OCI-LY7 (cell line): ENCODE measurements at places on chromosomes 7 and 10. TPM values are rescaled to one million over a fixed set of nuclear protein-coding genes. Genes with fewer than 3 reads are reported as not detected.

DNA sequence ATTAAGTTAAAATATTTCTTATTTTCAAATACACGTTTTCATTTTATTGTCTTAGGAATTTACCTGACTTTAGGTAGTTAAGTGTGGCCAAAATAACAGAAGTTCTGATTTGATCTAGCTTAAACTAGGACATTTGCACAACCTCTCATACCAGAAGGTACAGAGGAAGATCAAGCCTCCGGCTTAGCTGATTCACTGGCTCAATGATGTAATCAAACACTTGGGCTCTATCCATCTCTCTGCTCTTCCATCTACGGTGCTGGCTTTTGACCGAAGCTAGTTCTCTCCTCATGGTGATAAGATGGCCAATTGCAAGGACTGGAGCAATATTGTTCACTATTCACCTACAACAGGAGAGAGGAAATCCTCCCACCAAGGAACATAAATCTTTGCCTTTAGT, 12.2 kb upstream of the HYCC1 start:
- DNase-seq: no peak

GRCh38 chr10:118729641-118730258, 25.0 kb downstream of the CACUL1 start:
- peak; percentile 63 for DNase-seq

DNA sequence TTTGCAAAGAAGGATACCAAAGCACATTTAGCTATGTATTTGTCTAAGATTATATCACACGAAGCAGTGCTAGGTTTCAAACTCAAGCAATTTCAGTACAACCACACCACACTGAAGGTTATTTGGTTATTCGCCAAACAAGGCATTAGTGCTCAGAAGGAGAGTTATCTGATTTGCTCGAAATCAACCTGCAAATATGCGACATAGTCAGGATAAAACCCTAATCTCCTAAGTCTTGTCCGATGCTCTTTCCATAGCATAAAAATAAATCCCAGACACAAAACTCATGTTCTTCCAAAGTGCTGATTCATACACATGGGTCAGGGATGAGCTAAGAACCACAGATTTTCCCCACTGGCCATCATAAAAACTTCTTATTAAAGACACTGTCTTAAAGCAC, 1288.0 kb upstream of the SORCS1 start:
- no peak for DNase-seq

DNA sequence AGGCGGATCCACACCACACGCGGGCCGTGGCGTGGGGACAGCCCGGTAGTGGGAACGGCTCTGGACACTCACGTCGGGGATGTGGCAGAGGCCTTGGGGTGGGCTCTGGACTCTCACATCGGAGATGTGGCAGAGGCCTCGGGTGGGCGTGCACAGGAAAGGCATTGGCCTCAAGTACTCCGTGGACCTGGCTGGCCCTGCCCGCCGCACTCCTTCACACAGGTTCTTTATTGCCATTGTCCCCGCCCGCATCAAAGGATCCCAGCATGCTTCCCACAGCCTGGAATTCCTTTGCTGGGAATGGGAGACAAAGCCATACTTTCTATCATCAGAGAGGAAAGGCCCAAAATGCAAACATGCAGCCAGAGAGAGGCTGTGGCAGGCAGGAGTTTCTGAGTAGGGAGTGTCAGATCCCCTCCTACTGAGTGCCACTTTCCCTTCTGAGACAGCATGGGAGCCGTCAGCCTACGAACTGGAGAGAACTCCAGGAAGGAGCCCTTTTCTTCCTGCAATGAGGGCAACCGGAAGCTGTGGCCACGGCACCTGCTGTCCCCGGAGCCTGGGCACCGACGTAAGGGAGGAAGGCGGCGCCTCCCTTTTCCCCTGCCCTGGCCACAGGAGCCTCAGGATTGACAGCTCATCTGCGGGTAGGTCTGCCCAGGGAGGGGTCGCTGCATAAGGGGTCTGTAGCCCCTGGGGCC, 51.5 kb downstream of the RBM17 start:
- no peak for DNase-seq

Gene FAM53B
- 50.5 and 58.5 TPM in 2 replicates for total RNA-seq
